Nasal cavity respiratory epithelium epithelial cell of viscerocranial mucosa (primary cell): ENCODE measurements at places on chromosomes 7 and 10. TPM values are rescaled to one million over a fixed set of nuclear protein-coding genes. Genes with fewer than 3 reads are reported as not detected.

SMIM30 gene
- total RNA-seq = 31.8 and 56.2 TPM in 2 replicates

SFTPA2 gene
- not detected in 2 replicates for total RNA-seq

PNLIPRP3 gene
- 29.0 and 171 TPM in 2 replicates for total RNA-seq

SLC39A12 gene
- not detected in 2 replicates for total RNA-seq

WEE2 gene
- under 0.01 and 0.14 TPM in 2 replicates for total RNA-seq

FRAT1 gene
- total RNA-seq = 0.68 and 1.1 TPM in 2 replicates

CCL24 gene
- total RNA-seq = 0.43 TPM in 1 of 2 replicates, not detected in the other

C1QL3 gene
- not detected in 2 replicates for total RNA-seq

IMPDH1 gene
- 35.9 and 89.6 TPM in 2 replicates for total RNA-seq

FXYD4 gene
- total RNA-seq = not detected in 2 replicates

WNT8B gene
- not detected in 2 replicates for total RNA-seq

GSTO1 gene
- total RNA-seq = 53.0 and 73.5 TPM in 2 replicates

MMD2 gene
- total RNA-seq = not detected in 2 replicates

VKORC1L1 gene
- total RNA-seq = 13.7 and 24.8 TPM in 2 replicates

PYROXD2 gene
- 0.68 and 4.6 TPM in 2 replicates for total RNA-seq

SLC13A1 gene
- not detected in 2 replicates for total RNA-seq

CPN1 gene
- total RNA-seq = not detected in 2 replicates

TRIM4 gene
- 23.9 and 38.2 TPM in 2 replicates for total RNA-seq

TMEM229A gene
- not detected in 2 replicates for total RNA-seq

PDGFA gene
- total RNA-seq = 56.0 and 94.1 TPM in 2 replicates

SSBP1 gene
- 116 and 149 TPM in 2 replicates for total RNA-seq

H2BK1 gene
- total RNA-seq = not detected in 2 replicates

OPALIN gene
- total RNA-seq = not detected in 2 replicates

NEUROG3 gene
- total RNA-seq = not detected in 2 replicates

AKR1C3 gene
- 16.7 and 149 TPM in 2 replicates for total RNA-seq

FKBP6 gene
- total RNA-seq = not detected in 2 replicates

TCF7L2 gene
- 1.0 and 3.1 TPM in 2 replicates for total RNA-seq

OR9A2 gene
- not detected in 2 replicates for total RNA-seq

CYP3A5 gene
- total RNA-seq = 2.9 and 5.1 TPM in 2 replicates

DOCK1 gene
- 95.3 and 132 TPM in 2 replicates for total RNA-seq

POM121L12 gene
- not detected in 2 replicates for total RNA-seq

CALHM1 gene
- not detected in 2 replicates for total RNA-seq

KAT6B gene
- total RNA-seq = 9.9 and 21.6 TPM in 2 replicates

AGAP6 gene
- 3.4 and 5.1 TPM in 2 replicates for total RNA-seq

KIF20B gene
- 2.7 and 3.4 TPM in 2 replicates for total RNA-seq

C7orf33 gene
- not detected in 2 replicates for total RNA-seq

TYSND1 gene
- total RNA-seq = 24.6 and 38.6 TPM in 2 replicates

CNPY1 gene
- not detected in 2 replicates for total RNA-seq
